ENCODE measurements at places on chromosomes 6 and 20.

DNA sequence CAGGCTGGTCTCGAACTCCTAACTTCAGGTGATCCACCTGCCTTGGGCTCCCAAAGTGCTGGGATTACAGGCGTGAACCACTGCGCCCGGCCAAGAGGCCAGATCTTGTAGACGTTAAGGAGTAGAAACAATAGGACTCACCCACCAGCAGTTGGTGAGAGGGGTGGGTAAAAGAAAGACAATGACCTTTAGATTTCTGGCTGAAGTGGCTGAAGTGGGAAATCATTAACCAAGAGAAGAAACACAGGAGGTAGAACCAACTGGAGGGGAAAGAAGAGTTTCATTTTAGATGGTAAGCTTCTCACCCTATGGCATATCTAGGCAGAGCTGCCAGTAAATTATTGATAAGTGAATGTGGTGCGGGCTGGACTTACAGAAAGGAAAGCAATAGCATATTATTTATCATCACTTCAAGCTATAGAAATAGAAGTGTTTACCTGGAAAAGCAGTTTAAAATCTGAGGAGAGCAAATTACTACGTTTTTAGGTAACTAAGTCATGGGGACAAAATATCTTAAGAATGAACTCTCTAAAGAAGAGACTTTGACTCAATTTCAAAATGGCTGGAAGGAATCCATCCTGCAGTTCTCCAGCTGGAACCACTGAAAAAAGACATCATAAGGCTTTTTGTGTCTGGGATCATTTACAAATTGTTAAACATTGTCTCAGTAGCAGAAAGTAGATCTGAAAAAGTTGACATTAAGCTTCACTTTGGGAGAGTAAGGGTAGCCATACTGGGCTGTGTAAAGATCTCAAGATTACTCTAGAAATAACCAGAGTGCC is 109.6 kb downstream of the ALDH8A1 start:
- H3K27ac ChIP-seq = no peak overlapping the region
- DNase-seq = no peak
- H3K27me3 ChIP-seq = no peaks in the 10 kb centered on the region
- no peak overlapping the region for H3K4me3 ChIP-seq
- no peaks in the 10 kb centered on the region for H3K36me3 ChIP-seq

- no peak overlapping the region for H3K4me3 ChIP-seq
- no peaks in the 10 kb centered on the region for H3K27me3 ChIP-seq
- H3K36me3 ChIP-seq = no peaks in the 10 kb centered on the region
- no peak for DNase-seq
- no peak overlapping the region for H3K27ac ChIP-seq
Measured at GRCh38 chr6:121666814-121667213, 231.4 kb downstream of the GJA1 start.

DNA sequence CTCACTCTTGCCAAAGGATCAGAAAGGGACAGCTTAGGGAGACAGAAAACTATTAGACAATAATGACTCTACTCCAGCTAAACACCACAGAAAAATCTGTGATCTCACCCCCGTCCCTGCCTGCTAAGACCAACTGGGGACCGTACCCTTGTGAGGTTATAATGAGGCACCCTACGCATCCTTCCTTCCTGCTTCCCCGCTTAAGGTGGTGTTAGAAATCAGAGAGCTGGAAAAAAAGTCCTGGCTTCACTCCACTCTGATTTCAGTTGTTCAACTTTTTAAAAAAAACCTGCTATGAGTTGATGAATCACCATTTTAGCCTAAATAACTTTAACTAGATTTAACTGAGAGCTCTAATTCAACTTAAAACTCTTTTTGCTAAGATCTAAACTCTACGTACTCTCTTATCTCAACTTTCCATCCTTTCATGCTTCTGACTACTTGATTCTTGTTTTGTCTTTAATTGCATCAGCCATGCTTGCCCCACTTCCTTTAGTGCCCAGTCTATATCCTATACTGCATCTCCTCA is 35.8 kb upstream of the TMEM14A start:
- H3K36me3 ChIP-seq = no peaks in the 10 kb centered on the region
- H3K4me1 ChIP-seq = no peaks in the 10 kb centered on the region
- no peak for DNase-seq
- H3K27me3 ChIP-seq = no peaks in the 10 kb centered on the region

- H3K27me3 ChIP-seq = no peaks in the 10 kb centered on the region
- H3K27ac ChIP-seq = no peak overlapping the region
- H3K36me3 ChIP-seq = no peaks in the 10 kb centered on the region
Measured at GRCh38 chr6:132132924-132133639, 181.9 kb upstream of the CCN2 start.

DNA sequence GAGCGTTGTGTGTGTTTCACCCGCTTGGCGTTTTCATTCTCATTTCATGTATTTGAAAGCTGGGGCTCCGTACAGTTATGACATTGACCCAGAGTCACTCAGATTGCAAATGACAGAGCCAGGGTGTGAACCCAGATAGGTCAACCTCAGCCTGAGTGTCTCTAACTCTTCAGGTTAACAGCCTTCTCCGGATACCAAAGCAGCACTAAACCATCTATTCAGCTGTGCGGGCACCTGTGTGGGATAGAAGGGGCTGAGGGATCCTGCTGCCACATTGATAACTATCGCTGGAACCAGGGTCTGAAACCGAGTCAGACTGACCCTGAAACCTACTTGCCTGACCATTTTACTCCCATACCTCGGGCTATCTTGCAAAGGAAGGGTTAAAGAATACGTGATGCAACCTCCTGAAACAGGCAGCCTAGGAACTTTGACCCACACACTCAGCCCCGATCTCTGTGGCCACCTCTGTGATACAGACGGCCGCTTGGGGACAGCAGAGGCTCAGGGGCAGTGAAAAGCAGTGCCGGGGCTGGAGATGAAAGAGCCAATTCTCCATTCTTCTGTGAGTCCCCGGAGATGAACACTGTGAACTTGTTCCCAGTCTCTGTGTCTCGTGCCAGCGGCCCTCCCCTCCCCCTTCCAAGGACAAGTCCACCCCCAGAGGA is 233.5 kb upstream of the QKI start:
- no peaks in the 10 kb centered on the region for H3K4me1 ChIP-seq
- H3K27ac ChIP-seq = no peak overlapping the region
- H3K4me3 ChIP-seq = no peak overlapping the region

DNA sequence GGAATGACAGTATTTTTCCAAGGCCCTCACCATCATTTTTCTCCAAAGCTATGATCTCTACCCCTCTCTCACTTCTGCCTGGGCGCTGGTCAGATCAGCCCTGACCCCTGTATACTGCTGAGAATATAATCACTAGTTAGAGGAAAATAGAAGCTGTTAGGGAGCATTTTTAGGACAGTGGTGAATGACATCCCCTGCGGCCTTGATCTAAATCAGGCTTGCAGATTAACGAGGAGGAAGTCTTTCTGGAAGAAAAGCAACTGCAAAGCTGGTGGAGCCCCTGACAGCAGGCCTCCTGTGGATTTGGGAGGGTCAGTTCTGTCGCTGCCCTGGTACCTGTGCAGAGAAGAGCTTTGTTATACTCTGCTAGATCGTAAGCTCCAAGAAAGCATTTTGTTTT is 107.9 kb downstream of the RPP40 start:
- DNase-seq = no peak
- peaks cover 39% of the 10 kb centered on the region for H3K36me3 ChIP-seq
- H3K4me1 ChIP-seq = no peaks in the 10 kb centered on the region
